Right lung (tissue), 10 donors: ENCODE measurements at places on chromosomes 7 and 10. TPM values are rescaled to one million over a fixed set of nuclear protein-coding genes. Genes with fewer than 3 reads are reported as not detected.
A peak's percentile ranks its signal among the peaks of the same experiment; 100 is the strongest.

The PHKG1 gene
- 4.3 TPM for polyA plus RNA-seq

The CYP2C9 gene
- polyA plus RNA-seq: 0.35 TPM

The GPR37 gene
- 4.7 TPM for polyA plus RNA-seq

The DDX50 gene
- polyA plus RNA-seq: 59.1 TPM

The PHYHIPL gene
- 0.69 TPM for polyA plus RNA-seq

The ADARB2 gene
- 0.69 TPM for polyA plus RNA-seq

The PTN gene
- polyA plus RNA-seq: 66.6 TPM

The ACBD7 gene
- polyA plus RNA-seq: 4.4 TPM

The MINDY4 gene
- polyA plus RNA-seq: 23.3 TPM

DNA sequence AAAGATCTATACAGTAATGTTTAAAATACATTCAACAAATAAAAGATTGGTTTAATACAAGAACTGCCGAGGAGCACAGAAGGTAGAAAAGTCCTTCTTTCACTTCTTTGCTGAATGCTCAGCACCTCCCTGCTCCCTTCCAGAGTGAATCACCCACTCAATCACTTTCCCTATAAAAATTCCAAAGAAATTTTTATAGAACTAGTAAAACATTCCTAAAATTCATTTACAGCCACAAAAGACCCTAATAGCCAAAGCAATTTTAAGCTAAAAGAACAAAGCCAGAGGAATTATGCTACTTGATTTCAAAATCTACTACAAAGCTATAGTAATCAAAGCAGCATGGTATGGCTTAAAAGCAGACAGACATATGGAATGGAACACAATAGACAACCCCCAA is 320.9 kb downstream of the PCLO start:
- no peak for DNase-seq

GRCh38 chr7:10439027-10439426 is 534.6 kb upstream of the PHF14 start:
- no peak for DNase-seq

- peak; percentile 76 for DNase-seq
Observed at GRCh38 chr10:76303682-76304316, 872.4 kb downstream of the LRMDA start.

DNA sequence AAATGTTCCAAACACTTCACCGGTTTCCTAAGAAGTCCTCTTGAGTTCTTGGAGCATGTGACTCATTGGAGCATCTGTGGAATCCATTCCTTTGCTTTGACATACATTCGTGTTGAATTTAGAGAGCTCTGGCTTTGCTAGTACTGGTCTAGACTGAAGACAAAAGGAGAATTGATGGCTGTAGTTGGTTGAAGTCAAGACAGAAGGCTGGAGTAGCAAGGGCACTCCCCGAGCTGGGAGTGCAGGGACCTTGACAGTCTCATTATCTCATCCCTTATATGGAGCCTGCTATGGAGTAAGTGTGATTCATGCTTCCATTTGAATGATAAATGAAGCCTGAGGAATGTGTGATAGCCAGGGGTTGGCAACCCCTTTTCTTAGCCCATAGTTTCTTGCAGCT is 1249.1 kb downstream of the TYW1 start:
- no peak for DNase-seq
